Naive thymus-derived CD4-positive, alpha-beta T cell (primary cell): ENCODE measurements at places on chromosomes 2 and 18.

- no peak for DNase-seq
These were observed 202 bp downstream of the MCEE start for GRCh38 chr2:71129902-71130151.

- no peak for DNase-seq
These were observed 2.5 kb downstream of the GYPC start for GRCh38 chr2:126658319-126658904.

- no peak for DNase-seq
These were observed 41.1 kb downstream of the STAT1 start for GRCh38 chr2:190972846-190973245.

GRCh38 chr2:230589497-230590015 lies 123.1 kb upstream of the CAB39 start:
- DNase-seq, result no peak

DNA sequence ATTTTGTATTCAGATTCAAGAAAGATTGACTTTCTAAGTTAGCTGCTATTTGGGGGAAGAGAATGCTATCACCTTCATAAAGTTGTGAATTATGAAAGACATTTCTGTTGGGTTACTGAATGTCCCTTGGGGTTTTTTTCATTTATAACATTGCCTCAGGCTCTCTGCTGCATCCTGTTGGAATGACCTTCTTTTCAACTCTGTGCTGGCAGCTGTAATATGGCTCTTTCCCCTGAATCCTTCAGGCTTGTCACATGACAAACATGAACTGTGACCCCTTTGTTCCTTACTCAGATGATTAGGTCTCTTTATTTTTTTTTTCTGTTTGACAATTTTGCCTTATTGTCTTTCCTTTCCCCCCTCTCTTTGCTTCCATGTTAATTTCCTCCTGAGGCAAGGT lies 159.8 kb downstream of the TAF4B start:
- no peak for DNase-seq

- no peak for DNase-seq
These were observed 134.6 kb downstream of the MBD2 start for GRCh38 chr18:54089749-54090459.

DNA sequence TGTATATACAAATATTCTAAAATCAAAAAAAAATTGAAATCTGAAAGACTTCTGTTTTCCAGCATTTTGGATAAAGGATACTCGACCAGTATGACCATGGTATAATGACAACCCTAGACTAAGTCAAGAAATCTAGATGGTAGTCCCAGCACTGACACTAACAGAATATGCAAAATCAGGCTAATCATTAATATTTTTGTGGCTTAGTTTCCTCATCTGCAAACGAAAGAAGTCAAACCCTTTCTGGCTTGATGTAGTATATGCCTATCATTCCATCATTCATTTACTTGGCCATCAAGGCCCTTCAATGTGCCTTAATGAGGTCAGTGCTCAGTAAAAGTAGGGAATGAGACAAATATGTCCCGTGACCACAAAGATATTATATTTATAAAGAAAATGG lies 83.5 kb downstream of the NCKAP5 start:
- no peak for DNase-seq

DNA sequence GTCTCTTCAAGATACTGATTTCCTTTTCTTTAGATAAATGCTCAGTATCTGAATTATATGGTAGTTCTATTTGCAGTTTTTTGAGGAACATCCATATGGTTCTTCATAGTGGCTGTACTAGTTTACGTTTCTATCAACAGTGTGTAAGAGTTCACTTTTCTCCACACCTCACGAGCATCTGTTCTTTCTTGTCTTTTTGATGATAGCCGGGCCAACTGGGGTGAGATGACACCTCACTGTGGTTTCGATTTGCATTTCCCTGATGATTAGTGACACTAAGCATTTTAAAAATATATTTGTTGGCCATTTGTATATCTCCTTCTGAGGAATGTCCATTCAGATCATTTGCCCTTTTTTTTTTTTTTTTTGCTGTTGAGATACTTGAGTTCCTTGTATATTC lies 458.8 kb downstream of the SETBP1 start:
- DNase-seq, result no peak

- no peak for DNase-seq
These were observed 42.2 kb downstream of the LBH start for GRCh38 chr2:30273574-30273929.

GRCh38 chr2:74052732-74053710 lies 68.3 kb downstream of the TET3 start:
- peak; percentile 72 for DNase-seq

DNA sequence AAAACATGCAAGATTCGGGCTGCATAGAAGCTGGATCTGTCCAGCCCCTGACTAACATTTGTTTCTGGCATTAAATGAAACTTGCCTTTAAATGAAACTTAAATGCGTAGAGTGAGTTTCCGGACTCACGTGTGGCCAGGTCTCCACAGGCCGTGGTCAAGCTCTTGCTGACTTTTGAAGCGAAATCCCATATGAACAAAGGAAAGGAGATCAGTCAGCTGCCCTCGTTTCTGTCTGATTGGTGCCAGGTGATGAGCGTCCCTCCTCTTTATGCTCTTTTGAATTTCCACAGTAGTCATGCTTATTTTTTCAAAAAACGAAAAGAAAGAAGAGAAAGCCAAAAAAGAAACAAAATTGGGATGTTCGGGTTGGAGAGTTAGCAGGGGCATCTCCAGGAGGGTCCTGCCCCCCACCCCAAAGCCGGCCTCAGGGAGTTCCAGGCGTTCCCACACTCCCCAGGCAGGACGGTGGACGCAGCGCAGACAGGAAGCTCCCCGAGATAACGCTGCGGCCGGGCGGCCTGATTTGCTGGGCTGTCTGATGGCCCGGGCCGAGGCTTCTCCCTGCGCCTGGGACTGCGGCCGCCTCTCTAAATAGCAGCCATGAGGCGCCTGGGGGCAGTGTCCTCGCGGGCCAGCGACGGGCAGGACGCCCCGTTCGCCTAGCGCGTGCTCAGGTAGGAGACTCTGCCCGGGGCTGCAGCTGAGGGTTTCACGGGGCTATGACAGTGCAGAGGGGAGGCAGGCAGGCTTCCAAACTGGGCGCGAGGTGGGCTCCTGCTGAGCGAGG lies at the start of gene COLEC11:
COLEC11 (plus strand) TSS at position 620 of the 789 bp plus-strand sequence. CDS start 9,229 bp downstream, outside the sequence.
- DNase-seq, result no peak

GRCh38 chr2:130920415-130921163 lies 83.9 kb downstream of the ARHGEF4 start:
- peak; percentile 6 for DNase-seq

- no peak for DNase-seq
These were observed 272.5 kb upstream of the PARD3B start for GRCh38 chr2:204272610-204273287.

DNA sequence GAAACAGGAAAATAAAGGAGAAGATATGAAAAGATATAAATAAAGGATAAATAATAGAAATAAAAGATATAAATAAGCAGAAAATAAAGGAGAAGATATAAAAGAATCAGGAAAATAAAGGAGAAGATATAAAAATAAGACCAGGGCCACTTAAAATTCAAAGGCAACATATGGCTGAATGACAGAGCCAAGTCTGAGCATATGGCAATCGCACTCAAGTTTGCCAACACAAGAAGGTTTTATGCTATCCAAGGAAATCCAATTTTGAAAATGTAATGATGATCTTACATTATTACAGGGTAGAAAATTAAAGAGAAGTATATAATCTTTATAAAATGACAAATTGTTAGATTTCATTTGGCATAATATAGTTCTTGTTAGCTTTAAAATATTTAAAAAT lies 33.6 kb downstream of the USP40 start:
- DNase-seq, result no peak

DNA sequence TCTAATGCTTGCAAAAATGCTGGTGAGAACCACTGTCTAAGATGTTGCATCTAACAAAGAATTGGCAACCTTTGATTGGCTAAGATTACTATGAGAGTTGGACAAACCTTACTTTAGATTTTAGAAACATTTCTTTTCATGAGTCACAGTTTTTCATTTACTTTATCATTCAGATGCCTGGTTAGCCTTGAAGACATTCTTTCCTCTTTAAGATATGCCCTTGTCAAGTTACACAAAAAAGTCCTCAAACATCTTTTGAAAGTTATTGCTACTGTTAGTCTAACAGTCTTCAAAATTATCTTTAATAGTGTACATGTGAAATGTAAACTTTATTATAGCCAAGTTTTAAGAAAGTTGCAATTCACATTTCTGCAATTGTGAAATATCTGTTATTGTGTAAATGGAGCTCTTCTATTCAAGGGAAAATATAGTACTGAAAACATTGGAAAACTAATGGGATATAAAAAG lies 276.3 kb downstream of the RND3 start:
- no peak for DNase-seq

DNA sequence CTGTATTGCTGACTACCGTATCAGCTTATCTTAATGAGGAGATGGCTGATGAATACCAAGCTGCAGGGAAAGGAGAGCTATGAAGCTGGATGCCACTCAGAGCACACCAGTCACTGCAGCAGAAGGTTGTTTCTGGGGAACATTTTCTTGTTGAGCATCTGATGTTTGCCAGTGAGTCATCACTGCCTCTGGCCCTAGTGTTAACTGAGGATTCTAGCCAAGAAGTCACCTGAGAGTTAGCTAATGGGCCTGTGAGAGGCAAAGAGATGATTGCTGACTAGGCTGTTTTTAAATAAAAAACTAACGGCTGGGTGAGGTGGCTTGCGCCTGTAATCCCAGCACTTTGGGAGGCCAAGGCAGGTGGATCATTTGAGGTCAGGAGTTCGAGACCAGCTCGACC lies 37.9 kb downstream of the CCDC150 start:
- no peak for DNase-seq
